T-helper 9 cell (primary cell): ENCODE measurements at places on chromosomes 7 and 10.

GRCh38 chr10:90526721-90527120, 331.1 kb downstream of the HTR7 start:
- DNase-seq = no peak

DNA sequence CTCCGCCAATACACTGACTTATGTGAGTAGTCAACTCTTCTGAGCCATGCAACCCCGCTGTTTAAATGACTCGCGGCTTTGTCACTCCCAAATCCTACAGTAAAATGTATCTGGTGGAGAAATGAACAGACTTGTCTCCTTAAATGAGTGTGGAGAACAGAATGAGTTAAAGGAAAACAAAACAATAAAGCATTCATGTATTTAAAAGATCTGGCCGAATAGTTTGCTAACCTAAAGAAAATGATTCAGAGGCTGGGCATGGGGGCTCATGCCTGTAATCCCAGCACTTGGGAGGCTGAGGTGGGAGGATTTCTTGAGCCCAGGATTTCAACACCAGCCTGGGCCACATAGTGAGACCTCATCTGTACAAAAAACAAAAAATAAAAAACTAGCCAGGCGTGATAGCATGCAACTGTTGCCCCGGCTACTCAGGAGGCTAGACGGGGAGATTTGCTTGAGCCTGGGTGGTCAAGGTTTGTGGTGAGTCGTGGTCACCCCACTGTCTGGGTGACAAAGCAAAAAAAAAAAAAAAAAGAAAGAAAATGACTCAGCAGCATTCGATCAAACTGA, 86.5 kb upstream of the PFKP start:
- no peak for DNase-seq

DNA sequence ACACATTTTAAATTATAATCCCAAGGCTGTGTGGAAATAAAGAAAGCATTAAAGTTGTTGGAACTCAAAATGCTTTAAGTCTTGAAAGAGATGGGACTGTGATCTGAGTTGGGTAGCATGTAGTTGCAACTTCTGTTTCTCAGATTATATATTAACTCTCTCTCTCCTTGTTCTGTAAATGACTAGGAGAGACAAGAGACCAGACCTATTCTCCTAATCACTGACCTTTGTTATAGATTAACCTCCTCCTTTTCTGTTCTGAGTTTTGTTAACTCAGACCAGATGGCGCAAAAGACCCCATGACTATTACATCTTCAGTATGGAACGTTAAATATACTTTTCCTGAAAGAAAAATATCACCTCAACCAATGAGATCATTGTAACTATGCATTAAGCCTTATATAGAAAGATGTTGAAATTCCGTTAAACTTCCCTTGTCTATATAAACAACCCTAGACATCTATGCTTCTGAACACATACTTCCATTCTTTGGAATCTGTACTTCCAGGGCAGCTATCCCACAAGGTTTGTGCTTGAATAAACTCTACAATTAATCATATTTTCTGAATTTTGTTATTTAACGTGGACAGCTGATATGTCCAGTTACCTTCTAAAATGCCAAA, 143.5 kb upstream of the TRIM24 start:
- DNase-seq = no peak

DNA sequence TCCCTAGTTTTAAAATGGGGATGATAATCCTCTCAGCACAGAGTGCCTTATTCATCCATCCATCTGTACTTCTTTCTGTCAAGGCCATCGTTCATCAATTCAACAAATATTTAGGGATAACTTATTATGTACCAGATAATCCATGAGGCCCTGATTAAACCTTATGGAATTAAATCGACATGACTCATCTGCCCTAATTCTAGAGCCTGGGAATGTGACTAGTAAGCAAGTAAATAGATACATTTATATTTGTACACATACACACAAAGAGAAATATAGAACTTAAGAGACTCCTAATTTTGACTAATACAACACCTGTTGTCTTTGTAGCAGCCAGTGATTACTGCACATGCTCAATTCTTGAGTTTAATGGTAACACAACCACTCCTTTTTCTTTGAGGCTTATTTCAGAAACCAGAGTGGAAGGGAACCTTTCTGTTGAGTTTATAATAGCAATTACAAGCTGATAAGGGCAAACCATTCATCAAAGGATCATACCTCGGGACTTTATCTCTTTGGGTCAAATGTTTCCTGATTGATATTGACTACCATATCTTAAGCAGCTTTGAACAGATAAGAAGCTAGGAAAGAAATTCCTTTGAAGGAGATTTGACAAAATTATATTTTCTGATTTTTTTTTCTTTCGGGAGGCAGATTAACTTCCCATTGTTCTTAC, 122.7 kb downstream of the ARID5B start:
- no peak for DNase-seq

- DNase-seq = no peak
Observed at GRCh38 chr7:80374321-80374720, 137.5 kb downstream of the GNAT3 start.

- no peak for DNase-seq
Observed at GRCh38 chr10:71912431-71912830, 51.8 kb upstream of the CHST3 start.

DNA sequence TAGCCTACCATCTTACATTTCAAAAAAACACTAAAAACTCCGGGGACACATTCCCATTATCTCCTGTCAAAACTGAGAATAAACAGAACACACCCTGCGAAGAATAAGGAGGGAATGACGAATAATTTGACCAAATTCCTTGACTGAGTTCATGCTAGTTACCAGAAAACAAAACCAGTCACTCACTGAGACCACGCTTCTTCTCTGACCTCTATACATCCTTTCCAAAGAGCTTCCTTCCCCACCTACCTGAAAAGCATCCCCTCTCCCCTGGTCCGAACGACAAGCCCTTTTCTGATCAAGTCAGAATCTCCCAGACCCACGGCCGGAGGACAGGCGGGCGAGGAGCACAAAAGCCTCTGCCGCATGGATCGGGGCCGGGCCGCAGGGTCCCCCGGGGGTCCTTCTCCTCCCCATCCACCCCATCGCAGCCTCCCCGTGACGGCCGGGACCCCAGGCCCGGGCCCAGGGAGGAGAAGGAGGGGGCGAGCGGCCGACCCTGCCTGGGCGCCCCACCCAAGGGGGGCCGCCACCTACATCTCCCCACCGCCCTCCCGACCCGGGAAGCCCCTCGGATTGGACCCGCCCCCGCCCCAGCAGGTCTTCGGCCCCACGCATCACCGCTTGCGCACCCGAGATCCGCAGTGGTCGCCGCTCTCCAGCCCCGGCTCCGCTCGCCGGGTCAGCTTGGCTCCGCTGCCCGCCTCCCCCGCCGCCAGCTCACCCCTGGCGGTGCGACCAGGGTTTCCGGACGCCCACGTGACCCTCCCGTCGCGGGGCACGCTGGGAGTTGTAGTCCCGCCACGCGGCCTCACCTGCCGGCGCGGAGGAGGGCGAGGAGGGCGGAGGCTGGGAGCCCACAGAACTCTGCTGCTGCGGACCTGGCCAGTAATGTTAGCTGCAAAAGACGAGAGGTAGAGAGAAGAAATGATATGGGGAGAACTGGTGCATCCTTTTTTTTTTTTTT, at the start of gene SLC37A3:
TSS of gene SLC37A3 (minus strand) at position 747 of the 967 bp plus-strand sequence. CDS start 16,004 bp downstream, outside the sequence.
- peak; percentile 87 for DNase-seq

DNA sequence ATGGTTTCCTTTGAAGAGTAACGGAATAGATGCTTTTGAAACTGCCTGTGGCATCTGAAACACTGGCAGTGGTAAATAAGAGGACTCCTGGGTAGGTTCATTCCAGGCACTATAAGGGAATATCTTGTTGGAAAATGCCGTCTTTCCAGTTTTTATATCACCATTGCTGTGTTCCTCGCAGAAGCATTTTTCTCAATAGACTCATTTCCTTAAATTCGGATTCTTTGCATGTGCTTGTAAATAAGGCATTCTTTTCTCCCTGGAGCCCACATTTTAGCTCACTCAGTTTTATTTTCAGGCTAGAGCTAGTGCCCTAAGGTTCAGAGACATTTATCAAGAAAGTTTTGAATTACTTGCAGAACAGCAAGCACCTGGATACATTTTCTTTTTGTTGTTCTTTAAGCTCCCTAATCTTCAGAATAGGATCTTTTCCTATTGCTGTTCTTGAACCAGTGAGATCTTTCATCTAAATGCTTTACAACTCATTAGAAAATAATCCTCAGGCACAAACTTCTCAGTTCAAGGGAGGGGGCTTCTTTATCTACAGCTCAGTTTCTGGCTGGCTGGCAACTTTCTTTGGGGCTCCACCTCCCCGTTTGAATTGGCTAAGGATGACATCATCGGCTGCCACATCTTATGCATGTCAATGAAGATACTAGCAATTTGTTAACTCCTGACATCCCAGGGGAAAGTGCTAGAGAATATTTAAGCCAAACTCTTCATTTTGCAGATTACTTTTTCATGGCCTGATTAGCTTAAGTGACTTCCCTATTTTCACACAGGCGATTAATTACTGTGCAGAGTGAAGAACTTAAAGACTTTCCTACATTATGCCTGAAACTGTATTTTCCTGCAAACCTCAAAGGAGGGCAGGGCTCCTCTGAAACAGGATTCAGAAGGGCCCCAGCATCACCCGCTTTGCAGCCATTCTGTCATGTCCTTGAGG, 133.7 kb upstream of the RSU1 start:
- DNase-seq = no peak

DNA sequence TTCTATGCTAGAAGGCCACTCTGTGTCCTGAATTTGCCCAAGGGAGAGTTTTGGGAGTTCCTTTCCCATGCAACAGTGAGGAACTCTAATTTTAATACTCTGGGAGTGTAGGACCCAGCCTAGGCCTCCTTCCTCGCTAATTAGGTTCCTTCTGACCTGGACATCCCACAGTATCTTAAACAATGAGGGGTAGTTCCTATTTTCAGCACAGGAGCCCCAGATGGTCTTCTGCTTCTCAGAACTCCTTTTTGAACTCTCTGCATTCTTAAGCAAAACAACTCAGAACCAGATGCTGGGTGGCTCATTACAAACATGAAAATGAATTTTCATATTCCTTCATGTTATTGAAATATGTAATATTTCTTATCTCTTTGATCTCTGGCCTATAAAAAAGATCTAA, 116.9 kb downstream of the LRMDA start:
- DNase-seq = no peak

DNA sequence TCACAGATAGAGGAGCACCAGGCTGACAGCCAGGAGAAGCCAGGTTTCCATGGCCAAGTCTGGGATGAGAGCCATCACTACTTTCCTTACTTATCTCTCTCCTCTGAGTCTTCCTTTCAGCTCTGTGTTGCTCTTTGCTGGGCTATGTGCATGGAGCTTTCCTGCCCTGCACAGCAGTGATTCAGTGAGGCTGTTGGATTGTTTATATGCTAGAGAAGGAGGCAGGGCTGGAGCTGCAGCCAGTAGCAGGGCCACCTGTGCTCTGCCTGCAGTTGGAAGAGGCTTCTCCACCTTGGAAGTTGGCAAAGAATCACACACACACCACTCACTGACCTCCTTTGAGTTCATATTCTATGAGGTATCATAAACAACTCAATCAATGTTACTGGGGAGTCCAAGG, at the start of gene CYP3A4:
TSS of gene CYP3A4 (minus strand) at position 178 of the 400 bp plus-strand sequence. CDS start at position 75, 103 bp downstream.
- no peak for DNase-seq

DNA sequence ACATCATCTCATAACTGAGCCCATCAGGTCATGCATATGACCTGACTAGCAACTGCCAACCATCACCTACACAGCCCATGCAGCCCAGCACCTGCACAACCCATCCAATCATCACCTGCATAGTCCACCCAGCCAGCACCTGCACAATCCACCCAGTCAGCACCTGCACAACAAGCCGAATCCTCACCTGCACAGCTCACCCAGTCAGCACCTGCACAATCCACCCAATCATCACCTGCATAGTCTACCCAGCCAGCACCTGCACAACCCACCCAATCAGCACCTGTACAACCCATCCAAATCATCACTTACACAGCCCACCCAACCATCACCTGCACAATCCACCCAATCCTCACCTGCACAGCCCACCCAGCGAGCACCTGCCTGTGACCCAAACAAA, 33.4 kb upstream of the WDFY4 start:
- DNase-seq = no peak
